Sigmoid colon (tissue), 7 donors: ENCODE measurements at places on chromosomes 5 and 9. TPM values are rescaled to one million over a fixed set of nuclear protein-coding genes. Genes with fewer than 3 reads are reported as not detected.

GRCh38 chr5:53038196-53038847 is 49.2 kb downstream of the ITGA2 start:
- DNase-seq: no peak

DNA sequence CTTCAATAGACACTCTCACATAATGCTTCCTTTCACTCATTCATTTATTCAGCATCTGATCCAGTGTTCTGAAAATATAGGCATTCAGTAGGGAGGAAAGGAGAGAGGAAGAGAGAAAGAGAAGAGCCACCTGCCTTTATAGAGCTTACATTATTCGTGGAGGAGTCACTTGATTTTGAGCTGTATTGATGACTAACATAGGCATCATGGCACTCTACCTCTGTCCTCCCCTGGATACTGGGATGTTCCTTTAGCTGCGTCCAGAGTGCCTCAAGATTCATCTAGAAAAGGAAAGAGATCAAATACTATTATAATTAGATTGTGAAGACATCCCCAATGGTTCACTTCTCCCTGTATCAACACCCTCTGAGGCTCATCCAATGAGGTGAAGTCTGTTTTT is 345.1 kb downstream of the SPATA31D1 start:
- no peak for DNase-seq

DNA sequence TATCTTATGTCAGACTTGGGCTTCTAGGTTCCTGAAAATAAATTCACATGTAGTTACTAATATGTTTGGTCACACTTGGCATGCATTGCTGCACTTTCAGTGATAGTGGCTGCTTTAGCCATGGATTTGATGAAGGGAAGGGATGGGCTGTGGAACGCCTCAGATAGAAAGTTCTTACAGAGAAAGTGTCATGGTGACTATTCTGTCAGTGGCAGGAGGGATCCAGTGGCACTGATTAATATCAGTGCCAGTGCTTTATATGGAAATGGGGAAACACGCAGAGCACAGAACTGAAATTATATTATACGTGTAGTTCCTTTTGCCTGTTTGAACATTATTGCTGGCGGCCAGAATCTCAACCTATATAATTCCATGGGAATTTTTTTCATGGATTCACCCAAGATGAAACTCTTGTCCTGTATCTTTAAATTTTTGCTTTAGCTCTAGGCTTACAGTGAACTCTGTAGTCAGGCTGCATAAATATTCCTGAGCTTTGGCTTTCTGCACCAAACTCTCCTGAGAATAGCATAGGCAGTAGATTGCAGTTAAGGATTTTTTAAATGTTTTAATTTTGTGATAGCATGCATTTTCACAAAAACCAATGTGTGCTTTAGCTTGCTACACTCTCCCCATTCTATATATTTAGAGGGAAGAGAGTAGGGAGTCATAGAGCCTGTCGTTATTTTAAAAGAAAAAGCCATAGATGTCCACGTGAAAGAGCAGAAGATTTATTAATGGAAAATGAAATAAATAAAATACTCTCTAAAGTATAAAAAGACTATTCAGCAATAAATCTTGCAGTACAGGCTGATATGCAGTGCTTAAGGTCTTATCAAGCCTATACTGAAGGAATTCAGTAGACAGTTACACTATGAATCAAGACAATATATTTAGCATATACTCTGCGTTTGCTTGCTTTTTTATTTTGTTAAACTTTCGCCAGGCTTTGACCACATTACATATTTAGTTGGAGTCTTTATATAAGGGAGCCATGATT is 98.7 kb downstream of the EDIL3 start:
- no peak for DNase-seq

- DNase-seq: no peak
Measured at GRCh38 chr5:35151146-35151920, 79.0 kb downstream of the PRLR start.

DNA sequence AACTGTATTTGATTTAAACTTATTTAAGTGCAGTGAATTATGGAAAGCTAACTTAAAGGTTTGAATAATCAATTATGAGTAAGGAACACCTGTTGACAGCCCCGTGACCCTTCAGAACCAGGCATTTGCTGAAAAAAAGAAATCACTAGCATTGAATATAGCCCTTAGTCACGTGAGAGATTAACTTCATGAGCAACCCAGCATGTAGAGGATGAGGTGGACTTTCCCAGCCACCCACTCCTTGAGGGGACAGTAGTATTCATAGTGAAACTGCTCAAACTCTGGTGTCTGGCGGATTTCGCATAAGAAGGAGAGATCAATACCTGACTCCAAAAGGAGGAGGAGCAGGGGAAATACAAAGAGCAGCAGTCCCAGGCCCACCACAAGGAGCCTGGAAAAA is 184.8 kb upstream of the RASEF start:
- no peak for DNase-seq

DNA sequence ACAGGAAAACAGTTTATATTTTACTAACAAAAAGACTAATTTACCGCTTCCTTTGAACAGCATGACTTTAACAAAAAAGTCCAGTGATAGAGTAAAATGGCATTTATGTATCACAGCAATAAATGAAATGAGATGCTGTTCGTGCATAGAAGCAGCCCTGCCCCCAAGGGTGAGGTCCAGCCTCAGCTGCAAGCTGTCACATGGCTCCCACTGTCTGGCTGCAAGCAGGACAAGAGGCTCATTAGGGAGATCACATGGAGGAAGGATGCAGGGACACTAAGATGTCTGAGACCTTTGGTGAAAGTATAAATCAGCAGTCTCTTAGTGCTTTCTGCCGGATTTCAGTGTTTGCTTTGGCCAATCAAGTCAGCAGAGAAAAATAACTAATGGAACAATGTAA is 23.0 kb downstream of the GDNF start:
- DNase-seq: no peak

GRCh38 chr5:170247363-170247762 is 14.6 kb downstream of the C5orf58 start:
- no peak for DNase-seq

DNA sequence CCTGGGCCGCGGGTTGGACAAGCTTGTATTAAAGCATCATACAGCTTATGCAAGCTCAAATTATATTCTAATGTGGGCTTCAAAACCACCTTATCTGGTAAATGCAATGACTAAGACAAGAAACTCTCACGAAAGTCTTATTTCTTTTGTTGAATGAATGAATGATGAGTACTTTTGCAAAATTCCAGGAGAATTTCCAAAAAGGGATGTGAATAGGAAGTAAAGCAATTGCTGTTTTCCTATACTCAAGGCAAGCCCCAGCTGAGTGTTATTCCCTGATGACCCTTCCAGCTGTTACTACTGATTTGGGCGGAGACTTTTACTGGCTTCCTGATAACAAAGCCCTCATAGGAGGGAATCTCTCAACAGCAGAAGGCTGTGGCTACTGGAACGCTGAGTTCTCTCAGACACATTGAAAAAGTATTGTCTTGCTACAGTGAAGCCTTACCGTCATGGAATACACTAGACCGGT is 162.8 kb downstream of the SREK1 start:
- no peak for DNase-seq

GRCh38 chr5:31186672-31187267 is 6.7 kb upstream of the CDH6 start:
- DNase-seq: no peak

GRCh38 chr5:137498736-137499505 is at the start of gene SPOCK1:
Gene SPOCK1, minus strand, starts transcription at chr5:137499326.
- peak; percentile 83 for DNase-seq

GRCh38 chr9:109118808-109119438 is 824 bp downstream of the TMEM245 start:
- peak; percentile 71 for DNase-seq

GRCh38 chr5:91296674-91297143 is 86.4 kb downstream of the ARRDC3 start:
- DNase-seq: peak; percentile 87

DNA sequence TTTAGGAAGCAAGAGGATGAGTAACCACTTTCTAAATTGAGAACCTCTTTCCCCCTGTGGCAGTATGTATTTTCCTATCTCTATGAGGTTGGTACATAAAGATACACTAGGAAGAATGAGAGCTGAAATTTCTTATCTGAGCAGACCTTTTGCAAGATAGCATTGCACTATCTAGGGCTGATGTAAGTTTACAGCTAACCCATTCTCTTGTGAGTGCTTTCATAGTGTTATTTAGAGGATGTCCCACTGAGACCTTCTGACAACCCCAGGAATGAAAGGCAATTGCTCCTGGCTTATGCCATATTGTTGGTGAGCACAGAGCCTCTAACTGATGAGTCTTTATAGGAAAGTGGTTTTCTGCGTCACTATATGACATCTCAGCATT is 1209.3 kb upstream of the CDH6 start:
- no peak for DNase-seq

DNA sequence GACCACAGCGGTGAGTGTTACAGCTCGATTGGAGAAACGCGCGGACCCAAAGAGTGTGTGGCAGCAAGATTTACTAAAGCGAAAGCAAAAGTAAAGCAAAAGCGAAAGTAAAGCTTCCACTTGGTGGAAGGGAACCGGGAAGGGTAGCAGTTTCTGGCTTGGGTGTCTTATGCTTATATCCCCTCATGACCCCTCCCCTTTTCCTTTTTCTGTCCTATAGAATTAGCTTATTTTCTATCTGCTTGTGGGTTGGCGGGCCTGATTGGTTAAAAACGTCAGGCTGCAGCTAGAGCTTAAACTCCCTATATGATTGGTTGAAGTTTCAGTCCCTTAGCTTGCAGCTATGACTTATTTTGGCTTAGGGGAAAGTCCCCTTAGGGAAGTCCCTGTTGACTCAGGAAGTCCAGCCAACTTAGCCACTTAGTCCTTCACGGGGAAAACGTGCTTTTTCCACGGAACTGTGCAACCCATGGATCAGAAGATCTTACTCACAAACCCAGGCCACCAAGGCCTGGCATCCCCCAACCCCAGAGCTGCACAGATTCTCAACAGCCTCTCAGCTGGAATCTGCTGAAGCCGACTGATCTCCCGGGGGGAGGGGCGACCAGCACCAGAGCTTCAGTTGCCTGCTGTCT is 114.2 kb upstream of the ADAMTS16 start:
- DNase-seq: no peak

DNA sequence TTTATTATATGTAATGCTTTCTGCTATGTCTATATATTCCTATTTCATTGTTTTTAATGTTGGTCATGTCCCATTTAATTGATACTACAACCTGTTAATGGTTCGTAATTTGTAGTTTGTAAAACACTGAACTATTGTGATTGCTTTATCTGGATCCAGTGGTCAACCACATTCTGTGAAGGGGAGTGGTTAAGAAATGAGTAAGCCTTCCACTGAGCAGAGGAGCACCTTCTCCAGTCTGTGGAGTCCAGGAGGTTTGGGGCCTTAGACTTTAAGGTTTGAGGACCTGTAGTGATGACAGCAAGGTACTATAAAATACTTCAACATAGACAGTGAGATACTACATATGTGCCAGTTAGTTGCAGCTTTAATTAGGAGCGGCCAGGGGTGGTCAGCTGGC is 67.7 kb upstream of the RAD23B start:
- DNase-seq: no peak

DNA sequence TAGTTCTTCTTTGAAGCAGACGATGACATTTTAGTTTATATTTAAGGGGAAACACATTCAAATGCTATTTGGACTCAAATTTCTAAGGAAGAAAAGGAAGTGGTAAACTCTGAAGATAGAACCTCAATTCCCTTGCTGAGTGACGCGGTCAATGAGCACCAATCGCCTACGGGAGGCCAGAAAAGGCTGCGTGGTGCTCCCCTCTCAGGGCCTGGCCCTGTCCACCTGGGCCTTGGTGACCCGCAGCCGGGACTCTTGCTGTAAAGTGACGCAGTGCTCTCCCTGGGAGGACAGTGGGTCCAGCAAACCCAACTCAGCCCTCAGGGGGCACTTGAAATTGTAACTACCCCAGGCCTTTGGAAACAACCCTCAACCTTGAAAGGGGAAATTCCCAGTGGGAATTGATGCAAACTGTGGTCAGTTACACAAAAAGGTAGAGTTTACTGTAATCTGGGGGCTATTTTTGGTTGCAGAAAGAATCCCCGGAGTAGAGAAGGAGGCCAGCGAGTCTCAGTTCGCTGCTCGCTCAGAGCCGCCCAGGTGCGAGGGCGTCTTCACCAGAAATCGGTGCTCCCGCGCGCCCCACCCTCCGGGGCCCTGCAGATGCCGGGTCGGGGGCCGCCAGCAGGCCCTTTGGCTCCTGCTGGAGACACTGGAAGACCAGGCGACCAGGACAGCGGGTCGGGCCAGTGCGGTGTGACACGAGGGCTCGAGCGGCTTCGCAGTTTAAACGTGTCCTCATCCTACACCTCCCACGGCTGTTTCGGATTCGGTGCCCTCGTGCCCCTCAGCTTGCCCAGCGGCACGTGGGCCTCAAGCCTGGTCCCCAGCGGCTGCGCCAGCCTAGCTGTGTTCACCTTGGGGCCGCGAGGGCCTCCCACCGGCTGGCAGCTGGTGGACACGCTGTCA is 1.4 kb upstream of the ANKRD33B start:
- peak; percentile 56 for DNase-seq

DNA sequence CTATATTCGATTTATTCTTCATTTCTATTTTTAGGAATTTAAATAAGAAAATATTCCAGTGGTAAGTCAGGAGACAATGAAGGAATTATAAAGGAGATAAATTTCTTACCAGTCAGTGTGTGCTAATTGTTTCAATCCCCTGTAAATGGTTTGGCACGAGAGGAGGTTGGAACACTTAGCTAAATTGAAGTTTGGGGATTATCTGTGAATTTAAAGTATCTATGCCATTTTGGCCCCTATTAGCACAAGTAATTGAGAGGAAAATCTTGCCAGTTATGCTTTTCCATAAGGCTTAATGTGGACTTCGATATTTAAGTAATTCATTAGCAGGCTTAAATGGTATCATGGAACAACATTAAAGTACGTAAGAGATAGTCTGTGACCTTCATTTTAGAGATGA is 860.8 kb downstream of the PTPRD start:
- DNase-seq: no peak

DNA sequence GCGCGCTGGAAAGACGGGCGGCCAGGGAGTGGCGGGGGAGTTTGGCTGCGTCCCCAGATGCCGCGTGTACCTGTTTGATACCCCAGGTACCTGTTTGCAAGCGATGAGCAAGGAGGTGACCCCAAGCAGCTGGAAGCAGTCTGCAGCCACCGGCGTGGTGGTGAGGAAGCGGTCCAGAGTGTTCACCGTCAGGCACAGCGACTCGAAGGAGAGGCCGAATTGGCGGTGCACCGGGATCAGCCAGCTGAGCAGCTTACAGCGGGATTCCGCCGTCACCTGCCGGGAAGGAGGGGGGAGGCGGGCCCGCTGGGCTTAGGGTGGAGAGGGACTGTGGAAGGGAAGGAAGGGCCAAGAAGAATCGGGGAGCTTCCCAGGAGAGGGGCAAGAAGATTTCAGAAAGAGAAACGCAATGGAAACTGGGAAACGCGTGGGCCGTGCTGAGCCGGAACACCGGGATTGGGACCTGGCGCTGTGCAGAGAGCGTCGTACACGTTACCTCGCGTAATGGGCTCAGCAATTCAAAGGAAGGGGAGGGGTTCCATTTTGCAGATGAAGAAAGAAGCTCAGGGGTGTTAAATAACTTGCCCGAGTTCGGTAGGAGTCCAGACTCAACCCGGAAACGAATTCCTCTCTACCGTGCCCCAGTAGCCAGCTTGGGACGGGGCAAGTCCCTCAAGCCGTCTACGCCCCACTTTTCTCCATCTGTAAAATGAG is 980 bp downstream of the CCNO start:
- DNase-seq: no peak

- DNase-seq: no peak
Measured at GRCh38 chr5:176596689-176597416, 13.1 kb downstream of the GPRIN1 start.

EGFL7 gene
- total RNA-seq: 48.5 TPM

CYSRT1 gene
- total RNA-seq: 0.33 TPM

ABITRAM gene
- 5.8 TPM for total RNA-seq

DAB2IP gene
- total RNA-seq: 50.1 TPM

SLC45A2 gene
- not detected for total RNA-seq

CATSPER3 gene
- total RNA-seq: not detected

SPEF2 gene
- 3.6 TPM for total RNA-seq

C5orf58 gene
- total RNA-seq: not detected

SPAAR gene
- 1.1 TPM for total RNA-seq
